ENCODE measurements at places on chromosomes 3 and 15.

GRCh38 chr15:69661871-69662644 lies 209.4 kb downstream of the RPLP1 start:
- DNase-seq = no peak

DNA sequence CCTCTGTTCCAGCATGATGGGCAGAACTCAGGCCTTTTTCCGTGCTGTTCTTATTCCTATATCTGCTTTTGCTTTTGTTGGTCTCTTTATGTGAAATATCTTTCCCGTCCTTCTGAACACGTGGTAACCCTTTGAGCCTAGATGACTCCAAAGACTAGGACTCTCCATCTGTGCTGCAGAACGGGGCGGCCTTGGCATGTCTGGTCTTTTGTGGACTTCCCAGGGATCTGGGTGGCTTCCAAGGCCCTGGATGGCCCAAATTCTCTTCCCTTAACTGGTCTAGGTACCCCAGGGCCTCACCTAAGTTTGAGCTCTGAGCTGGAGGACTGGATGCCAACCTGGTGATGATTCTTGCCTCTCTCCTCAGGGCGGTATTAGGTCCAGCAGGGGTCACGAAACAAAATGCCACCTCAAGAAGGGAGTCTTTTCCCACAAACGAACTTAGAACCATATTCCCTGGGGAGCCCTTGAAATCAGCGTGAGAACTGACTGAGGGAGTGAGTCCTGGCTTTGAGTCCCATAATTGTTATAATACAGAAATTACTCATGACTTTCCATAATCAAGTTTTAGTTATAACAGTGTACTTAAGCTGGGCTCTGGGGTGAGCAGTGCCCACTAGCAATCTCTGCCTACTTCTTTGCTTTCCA lies 13.8 kb downstream of the TLNRD1 start:
- no peak for DNase-seq

GRCh38 chr3:141769221-141769894 lies 6.2 kb downstream of the GRK7 start:
- DNase-seq = no peak

GRCh38 chr3:64741341-64741740 lies 53.5 kb upstream of the ADAMTS9 start:
- DNase-seq = no peak

DNA sequence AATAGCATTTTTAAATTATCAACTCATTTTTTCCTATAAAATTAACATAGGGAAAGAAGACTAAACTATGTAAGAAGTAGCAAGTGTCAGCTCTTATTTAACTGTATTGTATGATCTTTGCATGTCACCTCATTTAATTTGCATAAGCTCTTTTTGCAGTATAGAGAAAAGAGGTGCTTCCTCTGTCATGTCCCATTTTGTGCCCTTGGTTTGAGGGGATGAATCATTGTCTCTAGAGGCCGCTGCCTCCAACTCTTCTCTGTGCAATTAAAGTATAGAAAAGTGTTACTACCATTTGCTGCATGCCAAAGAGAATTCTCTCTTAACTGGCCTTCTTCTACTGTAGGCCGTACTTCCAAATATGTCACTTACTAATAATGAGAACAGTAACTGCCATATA lies 93.4 kb downstream of the LRRC28 start:
- DNase-seq = no peak

DNA sequence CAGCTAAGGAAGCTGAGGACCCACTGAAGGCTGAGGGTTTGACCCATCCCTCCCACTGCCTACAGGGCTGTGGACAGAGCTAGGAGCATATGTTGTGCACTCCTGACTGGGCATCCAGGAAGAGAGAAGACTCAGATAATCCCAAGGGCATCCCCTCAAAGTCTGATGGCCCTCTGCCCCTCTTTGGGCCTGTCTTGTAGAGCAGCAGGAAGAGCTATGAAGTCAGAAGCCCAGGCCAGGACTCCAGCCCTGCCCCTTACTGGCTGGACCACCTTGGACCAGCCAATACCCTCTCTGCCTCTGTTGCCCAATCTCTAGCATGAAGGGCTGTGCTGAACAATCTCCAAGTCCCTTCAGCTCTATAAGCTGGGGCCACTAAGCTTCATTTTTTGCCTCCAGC lies 210.8 kb downstream of the RPLP1 start:
- no peak for DNase-seq

- no peak for DNase-seq
These were observed 22.4 kb downstream of the LRRK1 start for GRCh38 chr15:100941536-100941935.

- no peak for DNase-seq
These were observed 194.5 kb downstream of the LRTM1 start for GRCh38 chr3:54733106-54734006.

Measured in CD4-positive, alpha-beta T cell treated with Interleukin-17A for 4 hours (primary cell).